ENCODE measurements at places on chromosomes 16 and 17.

GRCh38 chr17:72654706-72655105 is 437.8 kb downstream of the SLC39A11 start:
- DNase-seq = no peak

- DNase-seq = no peak
These were observed 52.6 kb upstream of the TRAP1 start for GRCh38 chr16:3769942-3770341.

DNA sequence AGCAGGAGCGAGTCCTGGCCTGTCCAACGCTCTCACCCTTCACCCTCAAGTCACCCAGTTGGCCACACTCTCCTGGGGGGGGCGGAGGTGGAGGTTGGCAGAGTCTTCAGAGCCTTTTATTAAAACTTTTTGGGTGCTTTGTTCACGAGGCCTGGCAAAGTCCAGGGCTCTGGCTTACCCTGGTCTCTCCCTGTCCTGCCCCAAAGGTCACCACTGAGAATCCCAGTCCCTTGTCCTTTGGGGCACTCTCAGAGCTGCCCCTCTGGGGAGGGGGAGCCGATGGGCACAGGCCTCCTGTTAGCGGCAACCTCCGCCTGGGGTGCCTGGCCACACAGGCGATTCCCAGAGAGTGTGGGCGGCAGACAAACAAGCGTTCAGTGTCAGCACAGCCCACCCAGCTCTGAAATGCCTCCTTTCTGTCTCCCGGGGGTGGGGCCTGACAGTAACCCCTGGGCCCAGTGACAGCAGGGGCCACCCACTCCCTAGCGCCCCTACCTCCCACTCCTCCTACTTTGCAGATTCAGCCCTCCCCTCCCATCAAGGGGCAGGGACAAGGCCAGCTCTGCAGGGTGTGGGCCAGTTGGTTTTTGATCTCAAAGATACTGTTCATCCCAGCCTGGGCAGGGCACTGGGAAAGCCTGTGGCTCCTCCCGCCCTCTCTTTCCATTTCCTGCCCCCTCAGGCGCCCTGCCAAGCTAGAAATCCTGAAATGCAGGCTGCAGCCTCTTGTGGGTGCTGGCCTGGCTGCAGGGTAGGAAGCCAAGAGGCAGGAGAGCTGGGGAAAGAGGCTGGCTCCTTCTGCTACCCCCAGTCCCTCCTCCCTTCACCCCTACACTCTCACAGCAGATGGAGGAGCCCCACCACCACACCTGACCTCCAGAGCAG is 36.6 kb upstream of the EMP2 start:
- no peak for DNase-seq

DNA sequence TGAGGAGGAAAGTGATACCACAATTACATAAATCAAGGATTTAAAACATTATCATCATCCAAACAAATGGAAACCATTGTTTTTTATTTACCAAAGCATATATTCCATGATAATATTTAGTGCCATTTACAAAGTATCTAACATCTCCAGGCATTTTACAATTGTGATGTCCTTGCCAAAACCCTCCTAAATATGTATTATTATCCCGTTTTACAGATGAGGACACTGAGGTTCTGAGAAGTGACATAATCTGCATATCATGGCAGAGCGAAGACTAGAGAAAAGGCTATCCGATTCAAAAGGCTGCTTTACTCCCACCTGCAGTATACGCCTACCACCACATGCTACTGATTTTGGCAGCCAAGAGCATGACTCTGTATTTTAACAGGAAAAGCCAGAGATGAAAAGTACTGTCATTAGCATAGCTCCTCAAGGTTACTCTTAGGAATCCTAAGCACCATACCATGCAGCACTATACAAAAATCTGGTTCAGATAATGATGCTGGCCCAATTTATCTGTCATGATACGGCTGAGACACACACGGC is 301.4 kb downstream of the CA10 start:
- DNase-seq = no peak

DNA sequence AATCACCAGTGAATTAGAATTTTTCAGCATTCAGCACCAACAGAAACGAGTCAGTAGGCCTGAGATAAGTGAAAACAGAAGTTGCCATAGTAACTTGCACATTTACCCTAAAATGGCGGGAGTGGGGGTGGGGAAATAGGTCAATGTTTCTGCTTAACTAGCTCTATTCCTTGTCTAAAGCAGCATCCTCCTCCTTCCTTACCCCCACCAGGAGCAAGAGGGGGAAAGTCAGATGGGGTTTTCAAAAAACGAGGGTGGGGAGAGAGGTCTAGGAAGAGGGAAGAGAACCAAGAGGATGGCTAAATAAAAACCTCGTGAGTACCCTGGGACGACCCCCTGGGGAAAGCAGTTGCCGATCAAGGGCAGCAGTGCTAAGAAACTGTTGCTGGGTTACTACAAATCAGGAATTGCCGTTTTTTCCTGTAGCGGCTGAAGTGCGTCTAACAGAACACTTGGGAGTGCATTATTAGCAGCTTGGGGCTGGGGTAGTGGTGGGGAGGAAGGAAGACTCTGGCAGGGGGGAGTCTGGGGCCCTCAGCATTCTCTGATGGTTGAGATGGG is 34.4 kb upstream of the MNT start:
- no peak for DNase-seq

Data from NCI-H1048 (cell line).